ENCODE measurements at places on chromosomes 16 and 17. TPM values are rescaled to one million over a fixed set of nuclear protein-coding genes. Genes with fewer than 3 reads are reported as not detected.

Gene NACA2
- not detected for total RNA-seq

Gene UNC45B
- total RNA-seq, result not detected

Gene CD79B
- total RNA-seq, result not detected

Gene NME4
- 39.9 TPM for total RNA-seq

Gene AKAP1
- 30.1 TPM for total RNA-seq

Gene SDK2
- 0.33 TPM for total RNA-seq

Gene DVL2
- 22.2 TPM for total RNA-seq

Gene C17orf67
- not detected for total RNA-seq

DNA sequence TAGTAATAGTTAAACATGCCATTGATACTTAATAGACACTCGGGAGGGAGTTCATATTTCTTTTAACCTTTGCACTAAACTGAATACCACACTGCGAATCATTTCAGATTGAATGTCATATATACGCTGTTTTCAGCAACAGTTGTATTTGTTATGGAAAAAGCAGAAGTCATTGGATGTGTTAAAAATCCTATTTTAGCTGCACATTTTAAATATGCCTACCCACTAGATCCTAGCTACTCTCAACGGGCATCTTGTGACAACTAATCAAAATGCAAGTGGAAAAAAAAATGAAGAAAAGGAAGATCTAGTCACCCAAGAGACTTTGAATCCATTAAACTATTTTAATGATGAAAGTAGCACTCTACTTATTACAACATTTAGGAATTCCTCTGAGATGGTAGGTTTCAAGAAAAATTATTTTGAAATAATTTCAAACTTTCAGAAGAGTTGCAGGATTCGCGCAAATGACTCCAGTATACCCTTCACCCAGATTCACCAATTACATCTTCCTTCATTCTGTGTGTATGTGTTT is 51.4 kb upstream of the MNT start:
- no peak for DNase-seq

- no peak for DNase-seq
Measured at GRCh38 chr17:48601539-48602425, 3.0 kb downstream of the HOXB6 start.

- no peak for DNase-seq
Measured at GRCh38 chr16:48574766-48575165, 35.2 kb downstream of the N4BP1 start.

- DNase-seq, result no peak
Measured at GRCh38 chr16:66746682-66747081, 4.7 kb downstream of the DYNC1LI2 start.

DNA sequence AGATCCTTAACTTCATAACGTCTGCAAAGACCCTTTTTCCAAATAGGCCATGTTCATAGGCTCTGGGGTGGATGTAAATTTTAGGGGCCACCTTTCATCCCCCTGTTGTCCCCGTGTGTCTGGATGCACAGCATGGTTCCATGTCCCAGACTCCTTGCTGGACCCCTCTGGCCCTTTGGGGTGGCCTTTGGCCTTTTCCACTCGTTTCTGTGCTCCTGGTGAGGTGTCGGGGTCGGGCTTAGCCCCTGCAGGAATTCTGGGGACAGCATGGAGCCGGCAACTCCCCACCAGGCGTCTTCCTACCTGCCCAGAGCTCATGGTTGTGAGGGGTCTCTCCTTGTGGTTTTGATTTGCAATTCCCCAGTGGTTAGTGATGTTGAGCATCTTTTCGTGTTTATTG is 183.5 kb downstream of the SEC14L1 start:
- DNase-seq, result no peak

GRCh38 chr17:35063514-35064223 is at the start of gene RFFL:
TSS of gene RFFL (minus strand) at chr17:35063707. CDS start at chr17:35026553, 37,154 bp downstream.
- DNase-seq, result peak; percentile 98

- DNase-seq, result no peak
Measured at GRCh38 chr17:76405967-76406647, 21.7 kb downstream of the SPHK1 start.

DNA sequence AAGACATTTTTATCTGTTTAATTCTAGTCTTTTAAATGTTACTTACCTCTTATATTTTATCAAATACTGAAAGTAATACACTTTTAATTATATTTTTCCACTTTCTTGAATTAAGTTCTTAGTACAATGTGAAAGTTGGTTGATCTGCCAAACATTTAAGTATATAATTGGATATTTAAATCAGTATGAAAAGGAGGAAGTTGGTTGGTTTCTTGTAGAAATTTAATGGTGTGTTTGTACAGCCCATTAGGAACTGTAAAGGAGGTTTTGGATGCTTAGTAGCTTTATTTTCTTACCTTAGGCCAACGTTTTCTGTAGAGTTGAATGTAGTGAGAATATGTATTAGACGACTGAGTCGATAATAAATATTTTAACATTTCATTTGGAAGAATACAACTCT is 5.4 kb downstream of the NFATC3 start:
- no peak for DNase-seq

DNA sequence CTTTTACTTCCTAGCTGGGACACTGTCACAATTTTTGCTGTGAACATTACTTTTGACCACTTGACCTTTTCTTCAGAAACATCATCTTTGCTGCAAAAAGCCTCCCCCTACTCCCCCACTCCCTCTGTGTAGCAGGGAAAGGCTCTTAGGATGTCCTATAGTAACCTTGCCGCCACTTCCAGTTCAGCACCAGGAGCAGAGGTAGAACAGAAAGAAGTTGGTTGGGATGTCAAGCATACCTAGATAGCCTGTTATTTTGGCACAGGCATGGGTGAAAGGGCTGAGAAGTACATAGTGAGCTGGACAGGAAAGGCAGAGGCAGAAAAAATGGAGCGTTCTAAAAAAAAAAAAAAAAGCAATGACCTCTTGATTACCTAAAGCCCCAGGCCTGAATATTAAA is 31.3 kb downstream of the SMIM36 start:
- no peak for DNase-seq

DNA sequence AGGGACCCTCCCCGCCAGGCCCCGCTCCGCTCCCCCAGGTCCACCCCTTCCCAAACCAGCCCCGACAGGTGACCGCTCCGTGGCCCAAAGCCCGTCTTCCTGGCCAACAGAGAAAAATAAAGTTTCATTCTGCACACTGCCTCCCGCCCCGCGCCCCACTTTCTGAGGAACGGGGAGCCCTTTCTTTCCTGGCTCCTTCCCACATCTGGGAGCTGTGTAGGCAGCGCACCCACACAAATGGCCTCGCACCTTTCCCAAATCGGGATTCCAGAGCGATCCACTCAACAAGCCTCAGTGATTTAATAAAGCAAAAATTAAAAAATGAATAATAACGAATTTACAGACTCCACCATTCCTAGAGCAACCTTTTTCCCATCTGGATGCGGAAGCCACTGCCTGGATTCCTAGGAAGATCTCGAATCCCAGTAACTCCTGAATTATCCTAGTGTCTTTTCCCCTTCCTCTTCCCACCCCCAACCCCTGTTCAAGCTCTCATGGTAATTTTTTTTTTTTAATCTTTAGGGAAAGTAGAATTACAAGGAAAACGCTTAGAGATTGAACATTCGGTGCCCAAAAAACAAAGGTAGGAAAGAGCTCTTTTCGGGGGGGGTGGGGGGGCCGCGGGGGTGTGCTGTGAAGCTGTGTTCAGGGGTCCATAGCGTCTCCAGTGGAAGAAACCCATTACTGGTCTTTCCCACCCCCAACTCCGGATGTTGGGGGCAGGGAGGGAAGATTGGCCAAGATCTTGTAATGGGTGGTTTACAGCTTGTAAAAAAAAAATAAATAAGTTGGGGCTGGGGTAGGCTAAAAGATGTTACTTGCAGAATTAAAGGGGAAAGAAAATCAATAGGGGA is 1.6 kb downstream of the IGF2BP1 start:
- DNase-seq, result peak; percentile 48

- peak; percentile 87 for DNase-seq
Measured at GRCh38 chr17:77320485-77321256, 179.9 kb downstream of the SEC14L1 start.

- DNase-seq, result no peak
Measured at GRCh38 chr17:80365001-80365965, 49.7 kb upstream of the ENDOV start.

- DNase-seq, result peak; percentile 62
Measured at GRCh38 chr17:65062171-65062915, 5.8 kb upstream of the GNA13 start.

DNA sequence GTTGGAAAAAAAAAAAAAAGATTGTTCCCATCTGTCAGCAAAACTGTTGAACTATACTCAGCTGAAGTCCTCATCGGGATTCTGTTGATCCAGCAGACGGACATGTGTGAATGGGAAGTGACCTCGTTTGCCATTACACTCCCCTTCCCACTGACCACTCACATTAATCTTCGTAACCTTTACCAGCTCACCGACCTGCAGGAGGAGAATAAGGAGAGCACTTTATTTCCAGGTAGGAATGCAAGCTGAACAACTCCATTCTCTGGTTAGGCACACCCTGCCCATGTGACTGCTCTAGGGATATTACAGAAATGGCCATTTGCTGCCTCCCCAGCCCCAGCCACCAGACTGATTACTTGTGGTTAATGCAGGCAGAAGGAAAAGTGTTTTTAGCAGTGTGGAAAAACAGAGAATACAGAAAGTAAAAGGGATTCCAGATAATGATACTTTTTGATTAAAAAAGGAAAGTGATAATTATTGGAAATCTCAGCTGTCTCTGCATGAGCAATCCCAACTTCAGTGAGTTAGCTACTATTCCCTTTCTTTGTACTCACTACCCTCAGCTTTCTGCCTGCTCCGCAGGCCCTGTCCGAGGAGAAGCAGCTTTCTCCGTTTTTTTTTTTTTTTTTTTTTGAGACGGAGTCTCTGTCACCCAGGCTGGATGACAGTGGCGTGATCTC is 23.6 kb upstream of the YWHAE start:
- peak; percentile 15 for DNase-seq

DNA sequence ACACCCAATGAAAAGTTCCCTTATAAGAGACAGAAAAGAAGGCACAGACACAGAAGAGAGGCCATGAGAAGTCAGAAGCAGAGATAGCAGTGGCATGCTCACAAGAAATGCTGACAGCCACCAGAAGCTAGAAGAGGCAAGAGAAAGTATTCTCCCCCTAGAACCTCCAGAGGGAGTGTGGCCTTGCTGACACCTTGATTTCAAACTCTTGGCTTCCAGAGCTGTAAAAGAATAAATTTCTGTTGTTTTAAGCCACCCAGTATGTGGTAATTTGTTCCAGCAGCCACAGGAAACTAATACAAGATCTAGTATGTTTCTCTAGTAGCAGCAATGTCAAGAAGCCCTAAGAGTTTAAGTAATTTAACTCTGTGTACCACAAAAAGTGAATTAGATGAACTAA is 87.2 kb upstream of the NOG start:
- DNase-seq, result no peak

DNA sequence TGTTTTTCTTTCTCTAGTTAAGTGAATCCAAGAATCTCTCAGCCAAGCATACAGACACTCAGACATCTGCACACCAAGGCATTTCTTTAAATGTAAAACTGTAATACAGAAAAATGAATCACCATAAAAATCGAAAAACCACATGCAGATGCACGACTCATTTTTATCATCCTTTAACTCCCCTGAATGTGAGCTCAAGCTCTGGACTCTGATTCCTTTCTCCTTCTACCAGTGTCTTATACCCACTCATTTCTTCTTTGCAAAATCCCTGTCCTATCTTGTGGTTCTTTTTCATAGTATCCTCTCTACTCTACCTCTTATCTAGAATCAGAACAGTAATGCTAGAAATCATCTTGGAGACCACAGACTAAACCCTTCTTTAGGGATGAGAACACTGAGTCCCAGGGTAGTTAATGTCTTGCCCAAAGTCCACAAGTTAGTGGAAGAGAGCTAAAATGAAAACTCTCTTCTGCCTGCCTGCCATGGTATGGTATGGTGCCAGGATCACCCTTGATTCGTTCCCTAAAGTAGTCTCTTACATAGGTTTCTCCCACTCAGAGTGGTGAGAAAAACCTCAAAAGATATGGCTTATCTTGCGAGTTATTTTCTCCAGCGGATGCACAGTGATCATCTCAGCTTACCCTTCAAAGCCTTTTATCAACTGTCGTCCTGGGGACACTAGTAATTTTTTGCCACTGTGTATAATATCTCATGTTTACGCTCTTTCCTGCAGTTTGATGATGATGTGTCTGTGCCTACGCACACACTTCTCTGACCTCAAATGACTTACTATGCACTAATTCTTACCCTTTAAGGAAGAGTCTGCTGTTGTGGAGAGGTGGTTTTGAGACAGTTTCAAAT is 30.2 kb downstream of the BRD7 start:
- DNase-seq, result no peak

DNA sequence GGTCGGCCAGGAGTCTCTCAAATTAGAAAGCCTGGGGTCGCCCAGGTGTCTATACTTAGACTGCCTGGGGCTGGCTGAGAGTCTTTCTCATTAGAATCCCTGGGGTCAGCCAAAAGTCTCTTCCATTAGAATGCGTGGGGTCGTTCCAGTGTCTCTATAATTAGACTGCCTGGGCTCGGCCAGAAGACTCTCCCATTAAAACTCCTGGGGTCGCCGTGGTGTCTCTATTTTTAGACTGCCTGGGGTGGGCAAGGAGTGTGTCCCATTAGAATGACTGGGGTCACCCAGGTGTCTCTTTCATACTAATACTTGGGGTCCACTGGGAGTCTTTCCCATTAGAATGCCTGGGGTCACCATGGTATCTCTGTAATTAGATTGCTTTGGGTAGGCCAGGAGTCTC is 2227.7 kb downstream of the TP53TG3F start:
- no peak for DNase-seq

- DNase-seq, result peak; percentile 23
Measured at GRCh38 chr17:2264067-2264860, 39.3 kb downstream of the SMG6 start.

DNA sequence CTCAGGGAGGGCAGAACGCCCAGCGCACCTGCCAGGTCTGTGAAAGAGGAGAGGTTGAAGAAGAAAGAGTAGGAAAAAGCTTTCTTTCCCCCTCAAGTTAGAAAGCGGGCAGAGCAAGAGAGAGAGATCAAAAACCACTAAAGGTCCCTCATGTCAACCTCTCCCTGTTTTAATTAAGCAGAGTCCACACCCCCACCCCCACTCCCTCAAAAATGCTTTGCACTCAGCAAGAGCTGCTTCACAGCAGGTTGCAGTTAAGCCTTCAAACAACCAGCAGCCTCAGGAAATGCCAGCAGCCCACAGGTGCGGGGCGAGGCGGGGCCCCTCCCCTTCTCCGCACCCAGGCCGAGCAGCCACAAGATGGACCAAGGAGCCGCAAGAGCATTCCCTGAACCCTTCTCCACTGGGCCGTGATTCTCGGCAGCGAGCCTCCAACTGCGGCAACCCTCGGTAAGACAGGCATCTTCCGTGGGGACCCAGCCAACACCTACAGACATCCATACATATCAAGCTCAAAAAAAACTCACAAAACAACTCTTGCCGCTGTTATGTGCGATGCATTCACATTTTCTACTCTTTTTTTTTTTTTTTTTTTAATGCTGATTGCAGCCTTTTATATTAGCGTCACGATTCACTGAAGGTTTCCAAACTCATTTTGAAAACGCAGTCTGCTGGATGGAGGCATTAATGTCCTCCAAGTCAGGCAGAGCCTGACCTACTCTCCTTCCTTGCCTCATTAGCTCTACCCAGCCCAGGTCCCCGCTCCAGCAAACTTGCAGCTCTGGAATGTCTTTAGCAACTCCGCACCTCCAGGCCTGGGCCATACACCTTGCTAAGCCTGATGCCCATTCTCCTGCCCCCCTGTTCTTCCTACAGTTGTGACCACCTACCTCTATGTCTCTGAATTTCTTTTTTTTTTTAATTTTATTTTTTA is 66.1 kb downstream of the AXIN2 start:
- no peak for DNase-seq
